Amygdala (tissue), 56 donors: ENCODE measurements at places on chromosomes 5 and 9.

- no peak for DNase-seq
These were observed 176.4 kb downstream of the FGF18 start for GRCh38 chr5:171595801-171596231.

GRCh38 chr5:57171816-57172465, 1.9 kb upstream of the GPBP1 start:
- DNase-seq: no peak

GRCh38 chr5:171131497-171131896, 177.6 kb upstream of the TLX3 start:
- DNase-seq: no peak

DNA sequence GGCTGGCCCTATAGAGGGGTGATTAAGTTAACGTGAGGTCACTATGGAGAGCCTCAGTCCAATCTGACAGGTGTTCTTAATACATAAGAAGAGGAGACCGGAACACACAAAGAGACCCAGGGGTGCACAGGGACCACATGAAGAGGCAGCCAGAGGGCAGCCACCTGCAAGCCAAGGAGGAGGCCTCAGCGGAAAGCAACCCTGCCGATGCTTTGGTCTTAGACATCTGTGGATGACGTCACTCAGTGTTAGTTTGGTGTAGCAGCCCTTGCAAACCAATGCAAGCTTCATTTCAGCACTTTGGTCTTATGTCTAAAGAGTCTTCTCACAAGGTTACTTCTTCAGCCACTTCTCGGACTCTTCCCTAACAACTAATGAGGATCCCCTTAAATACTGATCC, 47.6 kb upstream of the GRHPR start:
- no peak for DNase-seq

GRCh38 chr5:35908814-35909213, 29.6 kb downstream of the CAPSL start:
- no peak for DNase-seq

GRCh38 chr9:35598866-35599590, 6.0 kb upstream of the TESK1 start:
- DNase-seq: no peak
